ENCODE measurements at places on chromosomes 2 and 18.

- DNase-seq: no peak
Observed at GRCh38 chr2:159148901-159149300, 137.6 kb downstream of the WDSUB1 start.

GRCh38 chr18:46719388-46719787 is 37.5 kb downstream of the ST8SIA5 start:
- DNase-seq: no peak

- DNase-seq: no peak
Observed at GRCh38 chr18:45365835-45366234, 249.4 kb upstream of the SLC14A2 start.

DNA sequence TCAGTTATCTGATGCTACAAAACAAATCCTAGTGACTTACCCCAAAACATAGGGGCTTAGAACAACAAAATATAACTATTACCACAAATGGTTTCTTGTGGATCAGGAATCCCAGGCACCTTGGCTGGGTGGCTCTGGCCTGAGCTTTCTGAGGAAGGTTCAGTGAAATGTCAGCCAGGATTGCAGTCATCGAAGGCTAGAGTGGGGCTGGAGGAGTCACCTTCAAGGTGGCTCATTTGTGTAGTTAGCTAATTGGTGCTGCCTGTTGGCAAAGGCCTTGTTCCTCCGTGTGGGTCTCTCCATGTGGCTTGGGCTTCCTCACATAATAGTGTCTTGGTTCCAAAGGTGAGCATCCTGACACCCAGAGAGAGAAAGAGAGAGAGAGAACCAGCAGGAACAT is 57.4 kb downstream of the COPS8 start:
- no peak for DNase-seq

DNA sequence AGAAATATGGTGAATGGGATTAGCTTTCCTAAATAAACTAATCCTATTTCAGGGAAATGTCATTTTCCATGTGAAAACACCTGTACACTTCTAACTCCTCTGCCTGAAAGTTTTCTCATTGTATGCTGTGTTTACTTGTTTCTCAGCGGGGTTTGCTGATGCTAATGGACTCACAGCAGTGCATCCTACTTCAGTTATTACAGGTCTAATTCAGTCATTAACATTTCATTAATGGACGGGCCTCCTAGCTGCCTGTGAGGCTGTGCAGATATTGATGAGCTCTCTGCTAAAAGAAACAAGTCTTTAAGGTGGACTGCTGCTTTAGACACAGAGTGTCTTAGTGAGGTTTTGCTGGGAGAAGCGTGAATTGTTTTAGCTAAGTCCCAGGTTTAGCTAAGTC is 1342.0 kb upstream of the ZEB2 start:
- no peak for DNase-seq

DNA sequence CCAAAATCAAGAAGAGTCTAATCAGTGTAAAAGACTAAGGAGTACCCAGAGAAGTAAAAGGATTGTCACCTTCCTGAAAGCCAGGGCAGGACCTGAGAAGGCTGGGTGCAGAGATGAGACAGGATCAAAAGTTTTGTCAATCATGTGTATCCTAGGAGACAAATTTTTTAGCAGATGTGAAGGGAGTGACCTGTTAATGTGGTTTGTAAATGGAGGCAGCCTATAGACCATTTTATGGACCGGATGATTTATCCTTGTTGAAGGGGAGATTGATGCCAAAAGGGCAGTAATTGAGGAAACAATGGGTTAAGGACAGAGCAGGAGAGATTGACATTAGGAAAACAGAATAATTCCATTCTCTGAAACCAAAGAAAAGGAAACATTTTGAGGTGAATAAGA is 813 bp downstream of the NDC80 start:
- no peak for DNase-seq

GRCh38 chr2:224166654-224167053 is 127.6 kb upstream of the SERPINE2 start:
- no peak for DNase-seq

DNA sequence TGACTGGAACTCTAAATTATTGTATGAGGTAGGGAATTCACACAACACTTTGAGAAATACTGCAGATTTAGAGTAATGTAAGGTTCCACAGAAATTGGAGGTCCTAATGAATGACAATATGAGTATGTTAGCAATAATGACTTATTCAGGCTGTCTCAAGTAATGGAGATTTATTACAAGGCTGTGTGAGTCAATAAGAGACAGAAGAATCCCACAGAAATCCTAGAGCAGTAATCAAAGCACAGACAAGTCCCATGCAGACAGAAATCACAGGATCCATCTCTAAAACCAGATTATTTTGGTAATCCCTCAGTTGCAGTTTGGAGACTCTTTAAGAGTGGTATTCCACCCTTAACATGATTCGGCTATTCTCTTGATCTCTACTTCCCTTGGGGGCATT is 83.6 kb downstream of the FAM161A start:
- DNase-seq: no peak

GRCh38 chr2:218257390-218257981 is 3.3 kb upstream of the GPBAR1 start:
- peak; percentile 54 for DNase-seq

DNA sequence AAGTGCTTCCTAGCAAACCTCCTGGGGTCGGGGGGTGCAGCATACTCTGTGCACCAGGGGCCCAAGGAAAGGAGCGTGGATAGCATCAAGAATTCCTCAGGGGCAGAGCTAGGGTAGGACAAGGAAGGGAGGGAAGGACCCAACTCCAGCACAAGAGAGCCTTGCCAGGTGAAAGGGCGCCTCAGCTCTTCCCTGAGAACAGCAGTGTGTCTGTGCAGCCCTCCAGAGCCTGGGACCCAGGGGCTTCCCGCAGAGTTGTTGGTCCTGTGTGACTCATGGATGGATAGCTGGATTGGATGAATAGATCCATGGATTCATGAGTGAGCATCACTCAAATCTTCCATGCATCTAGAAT is 175.4 kb downstream of the SMAD2 start:
- no peak for DNase-seq

- no peak for DNase-seq
Observed at GRCh38 chr18:13451661-13452387, 233.3 kb downstream of the LDLRAD4 start.

DNA sequence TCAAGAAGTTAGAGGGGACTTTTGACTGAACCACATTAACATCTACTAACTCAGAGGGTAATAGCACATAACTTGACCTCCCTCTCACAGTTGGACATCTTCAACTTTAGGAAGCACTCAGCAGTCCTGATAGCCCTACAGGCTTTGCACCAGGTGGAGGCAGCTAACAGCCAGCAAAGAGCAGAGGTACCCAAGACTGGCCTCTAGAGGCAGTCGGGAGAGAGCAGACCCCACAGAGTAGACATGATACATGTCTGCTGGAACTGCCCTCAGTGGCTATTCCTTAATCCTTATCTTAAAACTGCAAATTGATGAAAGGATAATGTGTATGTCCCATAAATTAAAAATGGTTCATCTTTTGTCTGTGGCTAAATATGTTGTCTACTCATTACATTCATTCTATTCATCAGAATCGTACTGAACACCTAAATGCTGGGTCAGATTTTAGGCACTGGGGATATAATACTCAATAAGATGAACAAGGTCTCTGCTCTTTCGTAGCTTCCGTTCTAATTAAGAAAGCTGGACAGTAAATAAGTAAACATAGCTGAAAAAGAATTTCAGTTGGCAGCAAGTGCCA is 49.8 kb downstream of the CAB39 start:
- DNase-seq: peak; percentile 16

GRCh38 chr18:70387027-70387426 is 98.2 kb downstream of the SOCS6 start:
- DNase-seq: no peak

DNA sequence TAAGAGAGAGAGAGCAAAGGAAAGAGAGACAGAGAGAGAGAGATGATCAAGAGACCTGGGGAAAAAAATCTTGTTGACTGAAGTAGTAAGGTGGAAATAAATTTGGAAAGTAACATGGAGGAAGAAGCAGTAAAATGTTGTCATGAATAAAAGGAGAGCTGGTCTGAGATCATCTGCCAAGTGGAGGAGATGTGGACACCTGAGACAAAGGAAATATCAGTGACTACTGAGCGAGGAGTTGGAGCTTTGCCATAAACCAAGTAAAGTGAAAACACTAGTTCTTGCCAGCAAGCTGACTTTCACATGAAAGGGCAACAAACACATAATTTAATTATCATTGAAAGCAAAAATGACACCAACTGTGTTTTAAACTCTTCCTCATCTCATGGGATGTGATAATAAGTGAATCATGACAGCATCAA is 49.0 kb upstream of the DSG1 start:
- DNase-seq: no peak

GRCh38 chr2:227799202-227799601 is 14.4 kb upstream of the CCL20 start:
- DNase-seq: no peak

DNA sequence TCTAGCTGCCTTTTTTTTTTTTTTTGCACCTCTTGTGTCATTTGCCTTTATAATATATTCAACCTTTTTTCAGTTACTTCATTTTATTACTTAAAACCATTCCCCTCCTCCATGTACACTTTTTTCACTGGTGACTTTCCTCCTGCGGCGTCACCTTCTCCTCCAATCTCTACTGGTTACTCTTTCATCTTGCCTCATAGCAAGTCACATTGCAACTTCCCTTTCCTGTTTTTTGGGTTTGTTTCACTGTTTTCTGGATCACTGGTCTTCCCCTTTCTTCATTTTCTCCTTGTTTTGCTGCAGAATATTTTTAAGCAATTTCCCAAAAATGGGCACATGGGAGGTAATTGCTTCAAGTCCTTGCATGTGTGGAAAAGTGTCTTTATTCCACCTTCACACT is 37.7 kb upstream of the GPR155 start:
- no peak for DNase-seq

GRCh38 chr2:2699121-2699505 is 368.0 kb upstream of the MYT1L start:
- DNase-seq: no peak

DNA sequence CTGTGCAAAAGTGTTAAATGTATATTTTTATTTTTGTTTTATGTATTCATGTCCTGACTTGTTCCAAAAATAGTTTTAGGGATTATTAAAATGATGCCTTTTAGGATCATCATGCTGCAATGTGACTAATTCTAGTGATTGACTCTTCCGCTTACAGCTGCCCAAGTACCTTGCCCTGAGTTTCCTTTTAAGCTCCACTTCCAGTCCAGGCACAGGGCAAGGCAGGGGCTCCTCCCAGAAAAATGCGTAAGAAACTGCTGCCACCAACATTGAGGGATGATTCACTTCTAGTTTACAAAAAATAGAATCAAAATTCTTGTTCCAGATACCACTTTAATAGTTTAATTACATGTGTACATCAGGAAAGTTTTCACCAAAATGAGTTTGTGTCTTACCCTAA is 116.4 kb downstream of the IRS1 start:
- DNase-seq: no peak

GRCh38 chr2:106841886-106842645 is 43.9 kb downstream of the ST6GAL2 start:
- DNase-seq: no peak

DNA sequence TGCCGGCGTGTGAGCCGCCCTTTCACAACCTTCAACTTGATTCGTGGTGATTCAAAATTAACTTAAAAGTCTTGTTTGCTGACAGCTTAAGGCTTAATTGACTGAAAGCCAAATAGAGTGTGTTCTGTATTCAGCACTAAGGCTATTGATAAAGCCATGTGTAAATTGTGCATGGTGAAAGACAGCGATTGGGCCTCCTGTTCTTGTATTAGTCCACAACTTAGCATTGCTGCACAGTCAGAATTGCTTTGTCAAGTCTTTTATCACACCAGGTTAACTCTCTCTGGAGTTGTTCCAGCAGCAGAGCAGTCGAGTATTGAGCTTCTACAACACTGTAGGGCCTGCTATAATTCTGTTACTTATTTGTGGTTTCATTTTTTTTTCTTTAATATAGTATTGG is 210.1 kb downstream of the WDR7 start:
- no peak for DNase-seq

DNA sequence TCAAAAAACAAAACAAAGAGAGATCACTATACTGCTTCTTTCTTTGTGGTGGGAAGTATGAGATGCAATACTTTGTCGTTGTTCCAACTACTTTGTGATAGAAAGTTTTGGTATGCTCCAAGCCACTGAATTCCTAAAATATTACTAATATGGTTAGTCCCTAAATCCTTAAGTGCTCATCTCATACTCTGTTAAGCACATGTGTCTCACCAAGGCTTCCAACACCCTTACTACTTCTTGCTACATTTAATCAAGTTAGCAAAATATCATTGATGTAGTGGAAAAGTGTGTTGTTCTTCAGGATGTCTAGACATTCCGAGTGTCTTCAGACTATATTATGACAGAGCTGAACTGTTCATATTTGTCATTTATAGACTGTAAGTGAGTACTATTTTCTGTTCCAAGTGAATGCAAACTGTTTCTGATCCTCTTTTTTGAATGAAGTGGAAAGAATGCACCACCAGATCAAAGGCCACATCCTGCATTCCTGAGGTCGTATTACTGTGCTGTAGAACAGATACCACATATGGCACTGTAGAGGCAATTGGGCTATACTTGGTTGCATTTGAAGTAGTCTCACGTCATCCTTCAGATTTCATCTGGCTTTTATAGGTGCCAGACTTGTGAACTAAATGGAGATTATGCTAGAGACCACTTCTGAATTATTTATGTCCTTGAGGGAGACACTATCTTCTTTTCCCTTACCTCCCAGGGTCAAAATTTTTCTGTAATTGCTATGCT is 298.4 kb upstream of the ZNF521 start:
- DNase-seq: no peak

- DNase-seq: no peak
Observed at GRCh38 chr2:200604571-200605255, 18.9 kb downstream of the AOX1 start.

DNA sequence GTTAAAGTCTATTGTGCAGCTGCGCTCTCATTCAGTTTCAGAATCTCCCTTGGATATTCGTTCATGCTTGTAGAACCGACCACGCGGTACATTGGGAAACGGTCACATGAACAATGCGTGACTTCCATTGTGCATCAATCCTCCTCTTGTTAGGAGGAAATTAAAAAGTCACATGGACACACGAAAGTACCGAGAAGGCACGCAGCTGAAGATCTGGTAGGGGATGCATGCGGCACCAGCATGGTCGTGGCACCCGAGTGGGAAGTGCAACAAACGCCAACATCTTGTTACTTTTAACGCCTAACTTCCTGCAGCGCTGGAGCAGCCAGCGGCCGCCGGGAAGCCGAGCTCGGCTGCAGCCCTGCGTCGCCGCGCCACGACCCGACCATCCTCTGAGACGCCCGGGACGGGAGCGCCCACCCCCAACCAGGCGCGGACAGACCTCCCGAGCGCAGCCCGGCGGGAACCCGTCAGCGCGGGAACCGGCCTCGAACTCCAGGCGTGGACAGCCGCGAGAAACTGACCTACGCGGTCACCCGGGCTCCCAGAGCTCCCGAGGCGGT is 412 bp downstream of the OSBPL1A start:
- no peak for DNase-seq

DNA sequence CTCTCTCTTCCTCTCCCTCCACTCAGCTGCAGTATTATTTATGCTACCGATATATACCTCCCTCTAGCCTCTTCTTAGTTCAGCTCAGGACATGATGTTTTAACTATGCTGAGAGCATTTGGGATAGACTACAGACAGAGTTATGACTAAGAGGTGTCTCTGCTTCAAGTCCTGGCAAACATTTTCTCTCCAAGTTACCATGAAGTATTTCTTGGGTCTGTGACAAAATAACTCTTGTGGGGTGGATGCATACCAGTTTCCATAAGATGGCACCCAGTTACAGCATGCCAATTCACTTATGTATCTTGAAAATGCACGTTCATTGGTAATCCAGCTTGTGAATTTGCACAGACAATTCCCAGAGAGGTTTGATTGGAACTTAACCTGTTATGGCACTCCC is 737.6 kb downstream of the SLC4A3 start:
- no peak for DNase-seq

GRCh38 chr18:50659091-50660003 is 99.5 kb downstream of the MAPK4 start:
- DNase-seq: no peak

All from stimulated activated CD4-positive, alpha-beta T cell treated with anti-CD3 and anti-CD28 coated beads, Interleukin-12 subunit alpha, Interleukin-12 subunit beta, amount 100 ng/mL, for 4 hours (primary cell).